RKO (cell line): ENCODE measurements at places on chromosomes 7 and 10.

- DNase-seq, result no peak
These were observed 16.5 kb downstream of the MDH2 start for GRCh38 chr7:76064208-76064970.

GRCh38 chr10:6543431-6544005, 36.6 kb downstream of the PRKCQ start:
- no peak for DNase-seq

DNA sequence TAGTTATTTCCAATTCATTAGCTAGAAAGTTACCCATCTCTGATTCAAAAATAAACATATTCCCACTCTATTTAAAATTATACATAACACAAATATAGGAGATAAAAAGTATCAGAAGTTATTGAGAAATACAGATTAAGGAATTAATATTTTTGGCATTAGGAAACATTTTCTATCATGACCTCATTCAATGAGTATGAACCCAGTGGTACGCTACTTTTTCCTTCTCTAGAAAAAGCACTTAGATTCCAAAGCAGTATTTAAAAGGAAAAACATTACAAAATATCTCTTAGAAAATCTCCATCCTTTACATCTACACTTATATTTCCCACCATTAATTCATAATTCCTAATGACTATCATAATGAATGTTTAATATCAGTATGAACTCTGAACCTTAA, 240.6 kb upstream of the GNAI1 start:
- DNase-seq, result no peak

GRCh38 chr7:99791021-99791420, 7.0 kb upstream of the CYP3A4 start:
- DNase-seq, result no peak

DNA sequence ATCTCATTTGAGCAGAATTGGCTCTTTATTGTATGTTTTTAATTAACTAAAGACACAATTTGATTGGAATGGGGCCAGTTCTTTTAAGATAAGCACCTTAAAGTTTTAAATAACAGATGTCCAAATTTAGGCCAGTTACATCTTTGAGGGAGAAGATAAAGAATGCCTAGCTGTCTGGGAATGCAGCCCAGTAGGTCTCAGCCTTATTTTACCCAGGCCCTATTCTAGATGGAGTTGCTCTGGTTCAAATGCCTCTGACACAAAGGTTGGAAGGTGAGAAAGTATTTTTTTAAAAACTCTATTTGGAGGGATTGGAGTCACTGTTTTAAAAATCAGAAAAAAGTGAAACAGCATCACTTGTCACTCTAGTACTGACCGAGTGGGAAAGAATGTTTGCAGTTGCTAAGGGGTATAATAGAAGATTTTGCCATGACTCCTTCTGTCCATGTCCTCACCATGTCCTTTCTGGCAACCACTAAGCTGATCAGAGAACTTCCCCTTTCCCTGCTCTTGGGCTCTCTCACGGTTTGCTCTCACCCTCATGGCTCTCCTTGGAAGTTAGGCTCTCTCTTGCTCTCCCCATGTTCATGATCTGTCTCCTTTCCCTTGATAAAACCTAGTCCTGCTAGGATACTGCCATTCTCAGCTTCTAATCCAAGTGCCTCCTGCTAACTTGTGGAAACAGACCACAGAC, 238.2 kb upstream of the AGK start:
- DNase-seq, result no peak
